ENCODE measurements at places on chromosomes 1 and 21. TPM values are rescaled to one million over a fixed set of nuclear protein-coding genes. Genes with fewer than 3 reads are reported as not detected.

The PYCR2 gene
- 65.9 TPM for total RNA-seq

DNA sequence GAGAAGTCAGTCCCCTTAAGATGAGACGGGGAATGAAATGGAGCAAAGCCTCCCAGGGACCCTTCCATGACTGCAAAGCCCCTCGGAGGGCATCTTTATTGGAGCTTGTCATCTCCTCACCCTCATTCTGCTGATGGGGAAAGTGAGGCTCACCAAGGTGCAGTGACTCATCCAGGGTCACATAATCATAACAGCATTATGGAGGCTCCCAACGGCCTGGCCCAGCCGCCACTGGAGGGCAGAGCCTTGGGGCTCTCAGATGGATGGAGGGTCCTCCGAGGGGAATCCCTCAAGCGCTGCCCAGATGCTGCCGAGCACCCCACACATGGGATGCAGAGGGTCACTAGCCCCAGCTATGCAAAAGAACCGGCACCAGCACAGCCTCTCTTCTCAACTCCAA lies 18.9 kb downstream of the IFFO2 start:
- no peak for DNase-seq

The RIPPLY3 gene
- not detected for total RNA-seq

GRCh38 chr1:21042929-21043605 lies 133.6 kb downstream of the EIF4G3 start:
- DNase-seq, result peak; percentile 8

The MTARC2 gene
- 2.7 TPM for total RNA-seq

The IL24 gene
- 19.8 TPM for total RNA-seq

GRCh38 chr1:207103892-207104373 lies at the start of gene C4BPA:
Gene C4BPA (plus strand): TSS chr1:207104233. CDS start chr1:207113026, 8,793 bp downstream.
- no peak for DNase-seq

The BOLA1 gene
- total RNA-seq, result 19.2 TPM

DNA sequence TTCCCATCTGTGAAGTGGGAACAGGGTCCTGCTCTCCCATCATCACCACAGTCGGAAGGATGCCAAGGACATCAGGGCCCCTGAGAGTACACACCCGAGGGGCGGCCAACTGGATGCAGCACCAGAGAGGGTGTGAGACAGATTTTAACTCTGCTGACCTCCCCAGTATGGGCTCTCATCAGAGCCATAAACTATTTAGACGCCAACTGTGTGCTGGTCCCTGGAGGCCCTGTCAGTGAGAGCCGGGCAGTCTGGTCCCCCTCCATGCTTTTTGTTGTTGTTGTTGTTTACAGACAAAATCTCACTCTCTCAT lies 1.7 kb downstream of the FGR start:
- no peak for DNase-seq

The ELF3 gene
- total RNA-seq, result not detected

DNA sequence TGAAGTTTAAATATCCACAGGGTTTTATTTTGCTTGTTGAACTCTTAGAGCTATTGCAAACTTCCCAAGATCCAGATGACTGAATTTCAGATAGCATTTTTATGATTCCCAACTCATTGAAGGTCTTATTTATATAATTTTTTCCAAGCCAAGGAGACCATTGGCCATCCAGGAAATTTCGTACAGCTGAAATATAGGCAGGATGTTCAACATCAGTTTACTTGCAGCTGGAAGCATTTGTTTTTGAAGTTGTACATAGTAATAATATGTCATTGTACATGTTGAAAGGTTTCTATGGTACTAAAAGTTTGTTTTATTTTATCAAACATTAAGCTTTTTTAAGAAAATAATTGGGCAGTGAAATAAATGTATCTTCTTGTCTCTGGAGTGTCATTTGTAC lies 32.8 kb upstream of the DDR2 start:
- no peak for DNase-seq

The LCE6A gene
- not detected for total RNA-seq

- no peak for DNase-seq
These were observed 78.7 kb downstream of the SSBP3 start for GRCh38 chr1:54327386-54328065.

GRCh38 chr1:1046243-1046642 lies 26.3 kb downstream of the AGRN start:
- DNase-seq, result no peak

DNA sequence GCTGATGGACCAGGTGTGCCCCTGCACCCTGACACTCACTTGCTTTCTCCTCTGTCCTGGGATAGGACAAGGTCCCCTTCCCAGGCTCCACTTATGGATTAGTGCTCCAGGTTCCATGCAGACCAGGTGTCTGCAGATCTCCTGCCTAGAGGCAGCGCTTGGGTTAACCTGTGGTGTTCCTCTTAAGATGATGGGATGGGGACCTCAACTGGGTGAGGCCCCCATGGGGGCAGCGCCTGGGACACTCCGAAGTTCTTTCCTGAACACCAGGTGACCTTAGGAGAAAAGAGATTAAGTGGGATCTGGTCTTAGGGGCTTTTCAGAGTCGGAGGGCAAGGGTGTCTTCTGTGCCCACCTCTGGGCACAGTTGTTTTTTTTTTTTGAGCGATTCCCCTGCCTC lies 21.2 kb downstream of the TNNT2 start:
- no peak for DNase-seq

DNA sequence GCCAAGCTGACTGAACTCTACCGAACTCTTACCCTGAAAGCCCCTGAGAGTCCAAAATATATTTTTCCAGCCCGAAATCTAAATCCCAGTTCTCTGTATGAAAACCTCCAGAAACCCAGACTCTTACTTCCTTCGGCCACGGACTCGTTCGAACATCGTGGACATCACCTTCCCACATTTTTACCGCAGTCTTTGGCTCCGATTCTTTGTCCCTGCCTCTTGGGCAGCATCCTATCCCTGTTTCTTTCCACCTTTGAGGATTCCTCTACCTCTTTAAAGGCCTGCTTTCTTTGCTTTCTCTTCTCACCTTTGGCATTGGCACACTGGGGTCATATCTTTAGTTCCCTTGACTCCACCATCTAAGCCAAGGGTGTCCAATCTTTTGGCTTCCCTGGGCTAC lies 932 bp upstream of the USP24 start:
- no peak for DNase-seq

The SPRR4 gene
- not detected for total RNA-seq

The PARK7 gene
- total RNA-seq, result 274 TPM

The TMEM269 gene
- total RNA-seq, result 0.03 TPM

The LY9 gene
- total RNA-seq, result not detected

DNA sequence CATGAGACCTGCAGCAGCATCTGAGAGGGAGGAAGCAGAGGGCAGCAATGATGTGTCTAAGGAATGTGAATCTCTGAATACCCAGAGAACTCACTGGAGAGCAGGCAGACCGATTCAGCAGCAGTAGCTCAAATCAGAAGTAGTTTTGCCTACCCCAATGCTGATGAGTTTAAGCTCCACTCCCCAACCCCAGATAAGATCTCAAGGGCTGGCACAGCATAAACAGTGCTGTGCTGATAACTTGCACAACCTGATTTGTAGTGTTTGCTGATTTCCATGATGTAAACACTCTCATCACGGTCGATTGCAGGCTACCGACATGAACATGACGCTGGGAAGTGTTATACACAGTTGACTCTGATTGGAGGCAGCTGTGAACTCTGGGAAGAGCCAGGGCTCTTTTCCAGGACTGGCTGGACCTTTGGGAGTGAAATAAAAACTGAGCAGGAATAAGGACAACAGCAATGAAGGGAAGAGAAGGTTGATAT lies 11.2 kb upstream of the HMGCS2 start:
- DNase-seq, result no peak

GRCh38 chr1:187465441-187465840 lies 636.7 kb downstream of the PLA2G4A start:
- DNase-seq, result no peak

DNA sequence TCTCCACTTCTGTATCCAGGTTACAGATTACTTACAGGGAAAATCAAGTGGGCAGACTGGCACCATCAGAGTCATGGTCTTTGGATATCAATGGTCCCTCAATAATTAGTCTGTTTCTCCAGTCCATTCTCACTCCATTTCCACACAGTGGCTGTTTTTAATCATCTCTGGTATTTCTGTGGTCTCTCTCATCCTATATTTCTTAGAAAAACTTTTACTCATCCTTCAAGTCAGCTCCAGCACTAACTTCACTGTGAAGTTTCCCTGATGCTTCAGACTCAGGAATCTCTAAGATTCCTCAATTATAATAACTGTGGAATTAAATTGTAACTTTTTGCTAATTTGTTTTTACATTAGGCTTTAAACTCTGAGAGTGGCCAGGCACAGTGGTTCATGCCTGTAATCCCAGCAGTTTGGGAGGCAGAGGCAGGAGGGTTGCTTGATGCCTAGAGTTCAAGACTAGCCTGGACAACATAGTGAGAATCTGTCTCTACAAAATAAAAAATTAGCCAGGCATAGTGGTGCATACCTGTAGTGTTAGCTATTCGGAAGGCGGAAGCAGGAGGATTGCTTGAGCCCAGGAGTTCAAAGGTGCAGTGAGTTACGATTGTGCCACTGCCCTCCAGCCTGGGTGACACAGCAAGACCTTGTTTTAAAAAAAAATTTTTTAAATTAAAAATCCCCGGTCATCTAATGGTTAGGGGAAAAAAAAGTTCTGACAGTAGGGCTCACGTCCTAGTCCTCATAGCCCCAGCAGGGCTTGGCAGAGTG lies 10.6 kb downstream of the CD160 start:
- no peak for DNase-seq

The AGT gene
- total RNA-seq, result 0.10 TPM

DNA sequence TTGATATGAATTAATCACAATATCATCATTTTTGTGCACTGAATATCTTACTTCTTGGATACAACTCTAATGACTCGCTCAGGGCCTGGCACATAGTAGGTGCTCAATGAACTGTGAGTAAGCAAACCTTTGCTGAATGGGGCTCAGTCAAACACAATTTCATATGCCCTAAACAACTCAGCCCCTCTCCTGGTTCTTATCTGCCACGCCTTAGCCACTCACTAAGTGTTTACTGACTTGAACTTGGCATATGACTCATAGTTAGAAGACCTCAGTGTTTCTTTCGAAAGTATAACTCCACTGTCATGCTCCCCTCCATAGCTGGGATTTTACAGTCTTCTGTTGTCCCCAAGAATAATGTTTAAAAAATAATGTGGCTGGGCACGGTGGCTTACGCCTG lies 4.8 kb upstream of the IFNLR1 start:
- peak; percentile 73 for DNase-seq

- no peak for DNase-seq
These were observed 21.5 kb downstream of the VANGL2 start for GRCh38 chr1:160421881-160422280.

DNA sequence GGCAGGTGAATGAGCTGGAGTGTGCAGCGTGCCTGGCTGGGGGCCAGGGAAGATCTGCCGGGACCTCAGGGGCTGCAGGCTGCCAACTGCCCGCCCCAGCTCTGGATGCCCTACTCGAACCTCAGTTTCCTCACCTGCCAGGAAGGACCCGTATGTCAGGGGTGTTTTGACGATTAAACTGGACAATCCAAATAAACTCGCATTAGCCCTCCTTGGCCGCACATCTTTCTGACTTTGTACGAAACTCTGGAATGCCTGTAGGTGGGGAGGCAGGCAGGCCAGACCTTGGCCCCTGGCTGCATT lies 8.3 kb upstream of the ZNF669 start:
- no peak for DNase-seq

DNA sequence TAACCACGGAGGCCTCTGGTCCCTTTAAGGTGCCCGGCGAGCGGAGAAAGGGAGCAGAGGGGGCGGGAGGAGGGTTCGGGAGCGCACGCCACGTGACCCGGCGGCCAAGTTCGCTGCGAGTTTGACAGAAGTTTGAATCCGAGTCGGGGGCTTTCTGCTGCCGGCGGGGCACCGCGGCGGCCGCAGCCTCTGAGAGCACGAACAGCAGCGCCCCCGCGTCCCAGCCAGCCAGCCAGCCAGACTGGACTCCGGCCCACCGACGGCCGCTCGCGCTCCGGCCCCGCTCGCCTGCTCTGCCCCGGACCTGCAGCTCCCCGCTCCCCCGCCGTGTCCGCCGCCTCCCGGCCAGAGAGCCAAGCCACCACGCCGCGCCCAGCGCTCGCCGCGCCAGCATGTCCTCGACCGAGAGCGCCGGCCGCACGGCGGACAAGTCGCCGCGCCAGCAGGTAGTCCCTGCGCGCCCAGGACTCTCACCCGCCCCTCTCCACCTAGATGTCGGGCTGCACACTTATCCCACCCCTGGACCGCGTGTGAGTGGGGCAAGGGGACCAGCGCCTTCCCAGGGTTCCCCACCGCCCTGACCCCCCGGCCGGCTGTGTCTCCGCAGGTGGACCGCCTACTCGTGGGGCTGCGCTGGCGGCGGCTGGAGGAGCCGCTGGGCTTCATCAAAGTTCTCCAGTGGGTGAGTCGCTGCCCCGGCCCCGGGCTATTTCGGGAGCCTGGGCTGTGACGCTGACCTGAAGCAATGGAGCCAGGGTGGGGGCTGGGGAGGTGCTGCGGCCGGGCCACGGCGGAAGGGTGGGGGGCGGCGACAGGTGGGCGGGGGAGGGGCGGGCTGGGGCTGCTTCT lies at the start of gene SYPL2:
Gene SYPL2, plus strand, starts transcription at position 95 of the 849 bp plus-strand sequence. Its CDS starts 298 bp downstream, at position 393.
- no peak for DNase-seq

- DNase-seq, result peak; percentile 15
These were observed 1.2 kb upstream of the ST3GAL3 start for GRCh38 chr1:43705982-43706597.

- no peak for DNase-seq
These were observed 391 bp downstream of the IFT25 start for GRCh38 chr1:53945183-53945432.

- DNase-seq, result no peak
These were observed 153.7 kb downstream of the PDE4B start for GRCh38 chr1:65946376-65946775.

- no peak for DNase-seq
These were observed 9.4 kb upstream of the TLR5 start for GRCh38 chr1:223152399-223152798.

- peak; percentile 48 for DNase-seq
These were observed 65.2 kb downstream of the OLFML2B start for GRCh38 chr1:161958425-161958824.

- DNase-seq, result no peak
These were observed 7.3 kb upstream of the NRAS start for GRCh38 chr1:114723915-114724314.

The CMPK1 gene
- total RNA-seq, result 69.6 TPM

GRCh38 chr1:35014486-35014885 lies 17.3 kb downstream of the ZMYM6 start:
- no peak for DNase-seq

GRCh38 chr1:13983393-13983792 lies 283.4 kb downstream of the PRDM2 start:
- no peak for DNase-seq

GRCh38 chr1:204201348-204202040 lies 5.2 kb upstream of the KISS1 start:
- DNase-seq, result no peak

The RABGGTB gene
- total RNA-seq, result 135 TPM

GRCh38 chr1:201396861-201397464 lies 2.2 kb downstream of the LAD1 start:
- DNase-seq, result peak; percentile 54
